Right ventricle myocardium inferior (tissue), 1 donor: ENCODE measurements at places on chromosomes 11 and 22.

GRCh38 chr11:15825976-15826650 lies 530.2 kb downstream of the SOX6 start:
- DNase-seq = no peak

GRCh38 chr22:44496844-44497217 lies 1.2 kb downstream of the RTL6 start:
- no peak for DNase-seq

GRCh38 chr22:31337178-31337577 lies 9.0 kb downstream of the PATZ1 start:
- DNase-seq = no peak

DNA sequence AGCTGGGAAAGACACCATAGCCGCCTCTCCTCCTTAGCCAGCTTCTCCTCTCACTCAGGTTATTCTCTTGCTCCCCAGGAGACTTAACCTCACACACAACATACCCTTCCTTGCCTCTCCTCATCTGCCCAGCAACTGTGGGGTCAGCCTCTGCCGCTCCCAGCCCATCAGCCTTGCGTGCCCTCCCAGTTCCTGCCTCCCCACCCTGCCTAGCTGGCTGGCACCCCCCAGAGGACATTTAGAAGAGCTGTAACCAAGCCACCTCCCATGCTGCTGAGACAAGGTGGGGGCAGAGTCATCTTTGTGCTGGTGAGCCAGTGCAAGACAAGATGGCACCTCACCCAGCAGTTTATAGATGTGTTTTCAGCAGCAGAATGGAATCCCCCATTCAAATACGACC lies 38.2 kb downstream of the TOM1 start:
- DNase-seq = peak; percentile 17

GRCh38 chr22:26845021-26845743 lies 187.8 kb downstream of the MIAT start:
- no peak for DNase-seq

DNA sequence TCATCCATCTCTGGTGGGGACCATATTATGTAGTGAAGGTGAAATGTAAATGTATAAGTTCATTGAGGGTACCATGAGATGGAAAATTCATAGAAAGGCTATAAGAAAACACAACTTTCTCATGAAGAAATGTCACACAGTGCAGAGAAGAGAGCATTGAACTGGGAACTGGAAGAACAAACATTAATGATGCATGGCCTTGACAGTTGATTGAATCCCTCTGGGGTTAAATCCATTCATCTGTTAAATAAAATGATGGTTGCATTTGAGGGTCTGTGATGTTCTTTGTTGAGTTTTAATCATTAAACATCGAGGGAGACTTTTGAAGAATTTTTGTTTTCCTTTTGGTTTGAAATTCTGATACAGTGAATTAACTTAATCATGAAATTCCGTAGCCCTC lies 1401.4 kb downstream of the FAM181B start:
- no peak for DNase-seq

DNA sequence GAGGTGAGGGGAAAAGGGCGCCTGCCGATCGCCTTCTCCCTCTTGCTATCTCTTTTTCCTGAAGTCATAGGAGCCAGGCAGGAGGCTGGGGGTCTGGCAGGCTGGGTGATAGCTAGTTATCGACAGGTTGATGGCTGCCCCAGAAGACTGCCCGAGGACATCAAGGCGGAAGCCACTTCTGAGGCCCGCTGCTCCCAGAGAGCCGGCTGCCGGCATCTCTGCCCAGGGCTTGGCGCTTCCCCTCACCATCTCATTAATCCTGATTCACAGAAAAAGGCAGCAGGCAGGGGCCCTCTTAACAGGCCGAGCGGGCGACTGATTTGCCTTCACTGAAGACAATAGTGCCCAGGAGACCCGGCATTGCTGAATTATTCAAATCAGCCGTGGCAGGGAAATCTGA lies 124.2 kb downstream of the MIAT start:
- DNase-seq = no peak

GRCh38 chr11:119787074-119787461 lies 58.1 kb upstream of the NECTIN1 start:
- peak; percentile 58 for DNase-seq

- peak; percentile 9 for DNase-seq
These were observed 33.5 kb upstream of the GNAZ start for GRCh38 chr22:23036684-23037428.

GRCh38 chr11:108895579-108896480 lies 231.0 kb downstream of the DDX10 start:
- DNase-seq = no peak

- DNase-seq = no peak
These were observed 82.3 kb upstream of the PHOX2A start for GRCh38 chr11:72326151-72326848.

DNA sequence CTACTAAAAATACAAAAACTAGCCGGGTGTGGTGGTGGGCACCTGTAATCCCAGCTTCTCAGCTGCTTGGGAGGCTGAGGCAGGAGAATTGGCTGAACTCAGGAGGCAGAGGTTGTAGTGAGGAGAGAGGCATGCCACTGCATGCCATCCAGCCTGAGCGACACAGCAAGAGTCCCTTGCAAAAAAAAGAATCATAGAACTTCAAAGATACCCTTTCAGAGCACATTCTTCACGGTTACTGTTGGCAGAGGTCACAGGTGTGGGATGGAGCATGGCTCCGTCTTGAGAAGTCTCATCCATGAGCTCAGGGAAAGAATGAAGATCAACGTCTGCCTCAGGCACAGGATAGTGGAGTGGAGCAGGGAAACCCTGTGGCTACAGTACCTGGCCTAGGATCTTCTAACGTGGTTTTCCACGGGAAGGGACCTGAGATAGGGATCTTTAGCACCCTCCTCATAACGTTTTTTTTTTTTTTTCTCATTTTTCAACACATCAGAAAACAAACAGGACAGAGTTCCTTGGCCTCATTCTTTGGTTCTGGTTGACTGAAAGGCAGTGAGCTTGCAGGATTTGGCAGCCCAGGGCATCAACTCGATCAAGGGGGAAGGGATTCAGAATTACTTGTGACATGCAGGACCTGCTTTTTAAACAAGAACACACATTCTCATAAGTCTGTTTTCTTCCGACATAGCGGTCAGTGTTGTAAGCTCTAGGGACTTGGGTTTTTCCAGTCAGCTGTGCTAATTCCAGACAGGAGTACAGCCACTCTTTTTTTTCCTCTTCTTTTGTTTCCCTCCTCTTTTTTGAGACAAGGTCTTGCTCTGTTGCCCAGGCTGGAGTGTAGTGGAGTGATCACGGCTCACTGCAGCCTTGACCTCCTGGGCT lies 22.8 kb downstream of the F2 start:
- DNase-seq = no peak

DNA sequence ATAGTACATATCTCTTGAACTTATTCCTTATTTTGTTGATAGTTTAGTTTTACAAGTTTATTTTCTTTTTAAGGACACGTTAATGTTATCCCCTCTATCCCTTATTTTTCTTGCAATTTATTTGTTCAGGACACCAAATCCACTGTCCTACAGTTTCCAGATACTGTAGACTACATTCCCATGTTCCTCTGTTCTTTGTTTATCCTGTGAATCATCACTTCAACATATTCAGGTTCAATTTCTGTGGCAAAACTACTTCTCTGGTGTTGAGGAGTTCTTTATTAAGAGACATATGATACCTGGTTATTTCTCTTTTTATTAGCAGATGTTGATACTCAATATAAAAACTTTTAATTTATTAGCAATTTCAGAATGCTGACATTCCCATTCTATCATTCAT lies 72.8 kb upstream of the CLNS1A start:
- DNase-seq = no peak

DNA sequence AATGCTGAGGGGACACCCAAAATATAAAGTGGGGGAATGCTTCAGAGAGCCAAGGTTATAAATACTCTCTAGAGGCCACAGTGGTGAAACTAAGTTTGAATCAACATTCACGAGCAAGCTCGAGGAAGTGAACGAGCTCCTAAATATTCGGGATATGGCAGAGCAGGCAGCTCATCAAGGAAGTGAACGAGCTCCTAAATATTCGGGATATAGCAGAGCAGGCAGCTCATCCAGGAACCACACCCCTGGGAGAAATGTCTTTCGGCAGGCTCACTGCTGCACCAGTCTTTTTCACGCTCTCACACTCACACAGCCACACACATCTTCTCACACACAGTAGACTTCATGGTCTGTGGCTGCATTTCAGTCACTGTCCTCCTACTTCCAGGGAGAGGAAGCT lies 787.5 kb downstream of the OPCML start:
- no peak for DNase-seq

DNA sequence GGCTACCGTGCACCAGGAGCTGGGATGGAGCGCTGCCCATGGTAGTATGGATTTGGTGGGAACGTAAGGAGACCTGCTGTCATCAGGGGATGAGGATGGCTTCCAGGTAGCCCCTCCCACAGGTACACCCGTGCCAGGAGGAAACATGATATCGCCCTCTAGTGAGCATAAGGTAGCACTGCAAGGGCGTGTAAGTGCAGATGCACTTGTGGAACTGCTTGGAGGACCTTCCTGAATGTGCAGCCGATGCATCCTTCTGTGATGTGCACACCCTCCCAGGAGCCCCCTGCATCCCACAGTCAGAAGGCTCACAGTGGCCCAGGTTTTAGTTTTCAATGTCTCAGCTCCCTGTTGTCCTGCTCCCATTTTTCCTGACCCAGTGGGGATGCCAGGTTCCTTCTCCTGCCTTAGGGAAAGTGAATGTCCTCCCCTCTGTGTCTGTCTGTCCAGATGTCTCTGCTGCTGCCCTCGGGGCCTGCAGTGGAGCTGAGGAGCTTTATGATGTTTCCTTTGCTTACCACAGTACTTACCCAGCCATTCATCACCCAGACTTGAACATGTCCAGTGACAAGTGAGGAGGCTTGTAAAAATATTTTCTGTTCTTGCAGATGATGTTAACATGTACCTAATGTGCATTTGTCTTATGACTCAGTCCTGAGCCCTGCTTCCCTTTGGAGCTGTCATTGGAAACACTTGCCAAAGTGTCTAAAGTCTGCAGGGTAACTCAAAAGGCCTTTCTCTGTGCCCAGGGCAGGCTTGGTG lies 49.2 kb downstream of the DBX1 start:
- no peak for DNase-seq

DNA sequence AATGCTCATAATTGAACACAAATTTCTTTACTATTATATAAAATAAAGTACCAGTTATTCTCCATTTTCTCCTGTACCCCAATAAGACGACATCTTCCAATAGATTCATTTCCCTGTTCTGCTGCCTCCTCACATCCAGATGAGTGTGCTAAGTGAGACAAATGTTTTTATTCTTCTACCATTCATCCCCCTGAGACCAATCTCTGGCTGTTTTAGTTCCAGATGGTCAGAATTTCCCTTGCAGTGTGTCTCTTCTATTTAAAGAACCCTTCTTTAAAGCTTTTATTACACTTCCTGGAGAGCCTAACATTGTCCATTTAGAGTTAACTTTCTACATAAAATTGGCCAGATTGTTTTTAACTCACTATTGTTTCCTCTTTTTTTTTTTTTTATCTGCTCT lies 41.2 kb upstream of the GLYATL1 start:
- no peak for DNase-seq

DNA sequence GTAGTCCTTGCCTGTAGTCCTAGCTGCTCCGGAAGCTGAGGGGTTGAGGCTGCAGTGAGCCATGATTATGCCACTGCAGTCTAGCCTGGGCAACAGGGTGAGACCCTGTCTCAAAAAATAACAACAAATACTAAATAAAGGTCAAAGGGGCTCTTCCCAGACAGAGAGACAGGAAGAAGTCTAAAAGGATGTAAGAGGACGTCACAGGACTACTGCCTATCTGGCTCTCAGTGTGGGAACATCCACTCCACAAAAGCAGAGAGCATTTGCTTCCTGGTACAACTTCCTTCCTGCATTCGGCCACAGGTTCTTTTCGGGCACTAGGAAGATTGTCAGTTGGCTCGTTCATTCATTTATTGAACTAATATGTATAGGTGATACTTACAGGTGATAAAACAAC lies 110.6 kb downstream of the SGSM3 start:
- no peak for DNase-seq

DNA sequence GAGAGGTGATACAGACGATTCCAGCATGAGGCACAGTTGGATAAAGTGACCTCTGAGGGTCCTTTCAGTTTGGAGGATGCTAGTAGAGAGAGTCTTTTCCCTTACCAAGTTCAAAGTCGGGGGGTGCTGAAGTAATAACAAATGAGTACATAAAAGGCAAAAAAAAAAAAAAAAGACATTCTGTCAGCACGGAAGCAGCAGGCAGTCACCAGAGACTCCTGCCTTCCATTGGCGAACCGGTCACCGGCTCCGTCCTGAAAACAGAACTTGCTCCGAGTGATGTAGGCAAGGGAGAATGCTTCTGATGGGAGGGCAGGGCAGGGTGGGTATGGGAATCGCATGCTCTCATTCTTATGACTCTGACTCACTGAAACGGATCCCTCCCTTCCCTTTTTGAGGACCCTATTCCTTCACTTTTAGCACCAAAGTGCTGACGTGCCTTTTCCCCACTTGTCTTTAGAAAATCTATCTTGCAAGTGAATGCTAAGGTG lies 65.9 kb downstream of the PRR5L start:
- DNase-seq = no peak

- no peak for DNase-seq
These were observed 39.9 kb downstream of the CLPB start for GRCh38 chr11:72394416-72394815.

- peak; percentile 32 for DNase-seq
These were observed 2.1 kb downstream of the ADAMTS8 start for GRCh38 chr11:130426223-130426836.
